ENCODE measurements at places on chromosomes 3 and 15.

GRCh38 chr3:1699361-1699920, 399.2 kb upstream of the CNTN4 start:
- DNase-seq: no peak

GRCh38 chr3:188432802-188433520, 279.0 kb downstream of the LPP start:
- DNase-seq: no peak

- DNase-seq: no peak
These were observed 9.2 kb downstream of the SIDT1 start for GRCh38 chr3:113541519-113541918.

DNA sequence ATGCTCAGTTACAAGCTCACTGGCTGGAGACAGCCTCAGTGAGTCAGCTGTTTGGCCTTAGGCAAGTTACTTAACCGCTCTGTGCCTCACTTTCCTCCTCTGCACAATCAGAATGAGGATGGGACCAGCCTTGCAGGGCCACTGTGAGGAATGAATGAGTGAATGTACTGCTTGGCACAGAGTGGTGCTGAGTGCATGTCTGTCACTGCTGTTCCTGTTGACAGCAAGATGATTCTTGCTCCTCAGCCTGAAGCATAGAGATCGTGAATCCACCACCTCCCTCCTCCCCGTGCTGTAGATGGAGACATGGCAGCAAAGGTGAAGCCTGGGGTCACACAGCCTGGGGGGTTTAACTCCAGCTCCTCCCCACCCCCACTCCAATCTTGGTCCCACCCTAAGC, 14.6 kb upstream of the GRIP2 start:
- DNase-seq: no peak

DNA sequence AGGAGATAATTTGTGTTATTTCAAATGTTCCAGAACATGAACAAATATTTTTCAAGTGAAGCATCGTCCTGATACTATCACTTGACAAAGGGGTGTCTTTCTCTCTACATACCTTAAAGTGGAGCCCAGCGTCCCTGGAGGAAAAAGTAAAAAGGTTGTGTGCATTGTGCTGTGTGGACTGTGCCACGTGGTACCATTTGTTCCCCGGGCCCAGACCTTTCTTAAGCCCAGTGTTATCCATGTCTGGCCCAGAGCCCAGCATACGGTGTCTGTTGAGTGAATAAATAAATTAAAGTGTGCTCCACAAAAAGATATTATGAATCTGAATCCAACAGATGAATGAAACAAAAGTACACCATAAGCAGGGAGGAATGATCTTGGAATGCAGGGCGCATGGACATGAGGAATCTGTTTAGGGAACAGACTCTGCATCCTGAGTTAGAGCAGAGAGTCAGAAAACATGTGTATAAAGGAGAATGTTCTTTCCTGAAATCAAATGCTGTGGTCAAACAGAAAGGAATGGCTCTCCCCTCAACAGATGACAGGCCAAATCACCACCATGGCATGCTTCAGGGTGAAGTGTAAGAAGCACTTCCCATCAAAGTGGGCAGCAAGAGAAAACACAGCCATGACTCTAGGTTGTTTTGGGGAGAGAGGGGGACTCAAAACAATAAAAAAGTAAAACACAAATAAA, 8.1 kb upstream of the PRSS50 start:
- no peak for DNase-seq

- DNase-seq: no peak
These were observed 3.7 kb upstream of the SLC41A3 start for GRCh38 chr3:126087552-126088175.

DNA sequence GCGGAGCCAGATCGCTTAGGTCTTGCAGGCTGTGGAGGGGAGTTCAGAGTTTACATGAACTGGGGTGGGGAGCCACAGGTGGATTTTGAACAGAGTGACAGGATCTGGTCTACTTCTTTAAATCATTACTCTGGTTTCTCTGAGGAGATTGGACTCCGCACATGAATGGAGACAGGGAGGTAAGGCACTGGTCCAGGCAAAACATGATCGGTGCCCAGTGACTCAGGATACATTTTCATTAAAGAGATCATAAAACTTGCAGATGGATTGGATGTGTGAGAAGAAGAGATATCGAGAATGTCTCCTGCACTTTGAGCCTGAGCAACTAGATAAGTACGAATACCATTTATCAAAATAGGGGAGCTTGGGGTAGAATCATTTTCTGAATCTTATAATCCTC, 61.8 kb upstream of the CMSS1 start:
- no peak for DNase-seq

DNA sequence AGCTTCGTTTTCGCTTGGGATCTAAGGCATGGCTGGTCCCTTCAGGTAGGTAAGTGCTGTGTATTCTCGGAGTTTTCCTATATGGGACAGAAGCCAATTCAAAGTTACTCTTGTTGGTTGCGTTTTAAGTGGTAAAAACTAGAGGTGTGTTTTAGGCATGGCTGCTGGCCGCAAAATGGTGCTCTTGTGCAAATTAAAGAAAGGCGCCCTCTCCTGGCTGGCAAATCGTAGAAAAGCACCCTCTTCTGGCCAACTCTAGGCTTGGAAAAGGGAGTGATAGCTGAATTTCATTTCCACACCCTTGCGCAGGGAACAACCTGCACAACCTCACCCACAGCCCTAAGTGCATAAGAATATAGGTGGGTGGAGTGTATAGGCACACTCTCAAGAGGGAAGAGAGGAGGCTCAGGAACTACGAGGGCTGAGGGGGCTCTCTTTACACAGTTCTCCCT, 23.5 kb downstream of the DRD3 start:
- DNase-seq: no peak

- no peak for DNase-seq
These were observed 37.2 kb upstream of the DLG1 start for GRCh38 chr3:197335428-197336132.

- no peak for DNase-seq
These were observed 3.4 kb upstream of the COL7A1 start for GRCh38 chr3:48598323-48599076.

DNA sequence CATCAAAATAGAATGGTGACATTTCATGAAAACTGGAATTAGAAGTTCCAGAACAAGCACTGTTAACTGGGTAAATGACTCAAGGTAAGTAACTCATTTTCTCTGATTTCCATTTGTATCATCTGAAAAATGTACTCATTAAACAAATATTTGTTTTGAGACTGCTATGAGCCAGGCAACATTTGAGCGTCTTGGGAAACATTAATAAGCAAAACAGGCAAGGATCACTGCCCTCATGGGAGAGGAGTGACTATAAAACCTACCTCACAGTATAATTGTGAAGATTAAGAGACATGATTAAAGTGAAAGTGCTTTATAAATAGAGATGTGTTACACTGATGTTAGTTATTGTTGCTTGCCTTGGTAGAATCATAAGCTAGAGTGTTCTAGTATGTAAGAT, 711.8 kb upstream of the UBE2E2 start:
- DNase-seq: no peak

DNA sequence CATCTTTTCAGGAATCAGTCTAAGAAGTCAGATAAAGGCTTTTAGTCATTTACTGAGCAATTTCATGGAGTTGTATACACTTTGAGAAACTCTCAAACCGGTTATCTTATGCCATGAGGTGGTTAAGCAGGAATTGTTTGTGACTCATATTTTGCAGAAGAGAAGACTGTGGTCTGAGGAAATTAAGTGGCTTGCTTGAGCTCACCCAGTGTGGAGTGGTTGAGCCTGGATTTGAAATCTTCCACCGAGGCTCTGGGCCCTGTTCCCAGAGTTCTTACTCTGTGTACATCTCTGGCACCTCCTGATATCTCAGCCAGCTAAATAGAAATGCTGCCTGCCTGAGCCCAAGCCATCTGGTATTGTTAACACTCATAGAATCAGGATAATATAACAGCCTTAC, 37.8 kb upstream of the BCL6 start:
- no peak for DNase-seq

- no peak for DNase-seq
These were observed 1.4 kb upstream of the ZNF710 start for GRCh38 chr15:89999676-90000185.

GRCh38 chr3:184687363-184688015, 24.4 kb downstream of the MAGEF1 start:
- DNase-seq: no peak

DNA sequence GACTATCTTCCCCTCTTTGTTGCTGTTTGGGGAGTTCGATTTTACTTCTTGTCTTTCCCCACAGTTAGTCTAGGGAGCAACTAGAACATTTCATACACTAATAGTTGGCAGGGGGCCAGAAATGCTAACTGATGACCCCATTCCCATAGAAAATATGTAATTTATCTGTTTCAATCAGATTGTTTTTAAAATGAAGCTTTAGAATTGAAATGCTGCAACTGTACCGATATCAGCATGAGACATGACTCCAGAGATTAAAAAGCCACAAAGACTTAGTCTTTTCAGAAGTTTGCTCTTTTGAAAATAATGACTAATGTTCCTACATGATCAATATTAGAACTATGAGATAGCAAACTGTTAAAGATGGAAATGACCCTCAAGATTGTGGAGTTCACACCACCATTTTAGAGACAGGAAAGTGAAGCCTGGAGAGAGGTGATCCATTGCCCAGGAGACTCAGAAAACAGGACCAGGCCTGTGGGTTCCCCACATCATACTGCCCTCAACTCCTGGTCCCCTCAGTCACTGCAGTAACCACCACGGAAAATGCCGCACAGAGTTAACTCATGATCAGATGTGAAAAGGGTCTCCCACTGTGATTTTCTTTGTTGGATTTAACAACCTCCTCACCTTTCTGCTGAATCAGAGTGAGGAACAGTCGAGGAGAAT, 130.3 kb downstream of the CHDH start:
- DNase-seq: no peak

- DNase-seq: no peak
These were observed 917.6 kb downstream of the EPHA3 start for GRCh38 chr3:90025019-90025418.

DNA sequence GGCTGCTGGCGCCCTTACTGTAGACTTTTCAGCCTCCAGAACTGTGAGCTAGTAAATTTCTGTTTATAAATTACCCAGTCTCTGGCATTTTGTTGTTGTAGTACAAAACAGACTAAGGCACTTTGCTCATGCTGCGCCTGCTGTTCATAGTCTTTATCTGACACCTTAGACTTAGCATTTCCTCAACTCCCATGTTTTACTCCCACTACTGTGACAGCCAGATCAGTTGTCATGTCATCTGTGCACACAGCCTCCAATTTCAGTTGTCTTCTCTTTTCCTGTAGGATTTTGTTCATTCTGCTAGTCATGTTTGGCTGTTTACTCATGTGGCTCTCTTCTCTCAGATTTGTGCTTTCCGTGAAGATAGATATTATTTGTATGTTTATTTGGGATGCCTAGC, 62.0 kb downstream of the TCF12 start:
- DNase-seq: no peak

DNA sequence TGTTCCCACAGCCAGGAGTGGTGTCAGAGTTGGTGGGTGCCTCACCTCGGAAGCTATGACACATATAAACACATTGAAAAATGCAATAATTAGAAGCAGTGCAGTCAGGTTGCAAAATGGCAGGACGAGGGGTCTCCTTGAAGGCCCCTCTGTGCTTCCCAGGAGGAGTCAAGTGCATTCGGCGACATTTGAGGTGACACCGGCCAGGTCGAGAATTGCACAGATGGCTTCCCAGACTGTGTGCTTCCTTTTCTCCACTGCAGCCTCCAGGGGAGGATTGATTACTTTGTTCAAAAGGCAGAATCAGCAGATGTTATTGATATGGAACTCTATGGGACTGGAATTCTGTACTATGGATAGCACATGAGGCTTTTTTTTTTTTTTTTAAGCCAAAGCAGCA, 163.2 kb downstream of the MINAR1 start:
- no peak for DNase-seq

GRCh38 chr3:99313485-99313884, 324.9 kb upstream of the COL8A1 start:
- DNase-seq: no peak

GRCh38 chr15:57352535-57353316, 23.6 kb upstream of the CGNL1 start:
- DNase-seq: no peak

DNA sequence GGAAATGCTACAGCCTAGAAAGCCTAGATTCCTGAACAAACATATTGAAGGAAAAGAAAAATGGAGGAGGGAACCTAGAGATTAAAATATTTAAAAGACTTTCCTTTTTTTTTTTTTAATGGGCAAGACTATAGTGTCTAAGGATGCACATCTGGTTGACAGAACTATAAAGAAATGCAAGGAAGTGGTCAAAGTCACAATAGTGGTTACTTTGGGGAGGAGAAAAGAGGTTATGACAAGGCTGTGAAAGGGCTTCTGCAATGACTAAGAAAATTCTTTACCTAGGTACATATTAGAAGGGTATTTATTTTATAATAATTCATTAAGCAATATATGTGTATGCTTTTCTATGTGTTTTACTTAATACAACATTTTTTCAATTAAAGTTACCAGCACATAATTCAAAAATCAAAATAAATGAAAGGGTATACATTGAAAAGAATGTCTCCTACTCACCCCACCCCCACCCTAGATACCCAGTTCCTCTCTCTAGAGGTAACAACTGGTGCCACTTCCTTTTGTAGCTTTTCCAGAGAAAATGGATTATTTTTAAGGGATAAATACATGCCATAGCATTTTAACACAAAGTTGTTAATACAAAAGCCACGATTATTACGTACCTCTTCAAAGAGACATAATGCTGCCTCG, 70.1 kb downstream of the HERC1 start:
- DNase-seq: no peak

- no peak for DNase-seq
These were observed 216.2 kb upstream of the CHRNA7 start for GRCh38 chr15:31814082-31814481.

DNA sequence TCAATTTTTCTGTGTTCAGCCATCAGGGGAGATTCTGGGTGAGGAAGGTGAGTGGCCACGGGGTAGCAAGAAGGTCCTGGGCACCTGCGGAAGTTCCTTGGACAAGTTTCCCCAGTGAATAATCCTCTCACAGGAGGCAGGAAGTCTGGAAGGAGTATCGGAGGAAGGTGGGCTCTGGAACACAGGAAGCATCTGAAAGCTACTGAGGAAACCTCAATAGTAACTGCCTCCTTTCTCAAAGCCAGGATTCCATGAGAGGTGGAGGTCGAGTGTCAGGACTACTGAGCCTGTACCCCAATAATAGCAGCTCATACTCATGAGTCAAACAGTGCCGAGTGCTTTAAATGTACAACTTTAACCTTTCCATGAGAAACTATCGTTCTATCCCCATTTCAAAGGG, 110.9 kb downstream of the OXNAD1 start:
- no peak for DNase-seq

DNA sequence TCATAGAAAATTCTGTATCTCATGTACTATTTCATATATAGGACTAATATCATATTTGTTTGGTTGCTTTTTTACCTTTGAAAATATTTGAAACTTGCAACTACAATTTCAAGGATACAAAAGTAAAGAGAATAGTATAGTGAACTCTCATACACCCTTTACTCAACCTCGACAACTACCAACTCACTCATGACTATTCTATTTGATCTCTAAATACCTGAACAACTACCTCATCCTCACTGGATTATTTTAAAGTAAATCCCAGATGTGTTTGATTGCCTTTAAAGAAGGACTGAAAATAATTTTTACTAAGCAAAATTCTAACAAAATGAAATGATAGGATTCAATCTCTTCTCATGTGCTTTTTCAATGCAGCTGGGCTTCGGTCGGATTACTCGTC, 12.1 kb downstream of the TMPRSS7 start:
- DNase-seq: no peak
